ENCODE measurements at places on chromosomes 3 and 15.

GRCh38 chr3:29534006-29534405, 253.1 kb downstream of the RBMS3 start:
- no peak for DNase-seq

DNA sequence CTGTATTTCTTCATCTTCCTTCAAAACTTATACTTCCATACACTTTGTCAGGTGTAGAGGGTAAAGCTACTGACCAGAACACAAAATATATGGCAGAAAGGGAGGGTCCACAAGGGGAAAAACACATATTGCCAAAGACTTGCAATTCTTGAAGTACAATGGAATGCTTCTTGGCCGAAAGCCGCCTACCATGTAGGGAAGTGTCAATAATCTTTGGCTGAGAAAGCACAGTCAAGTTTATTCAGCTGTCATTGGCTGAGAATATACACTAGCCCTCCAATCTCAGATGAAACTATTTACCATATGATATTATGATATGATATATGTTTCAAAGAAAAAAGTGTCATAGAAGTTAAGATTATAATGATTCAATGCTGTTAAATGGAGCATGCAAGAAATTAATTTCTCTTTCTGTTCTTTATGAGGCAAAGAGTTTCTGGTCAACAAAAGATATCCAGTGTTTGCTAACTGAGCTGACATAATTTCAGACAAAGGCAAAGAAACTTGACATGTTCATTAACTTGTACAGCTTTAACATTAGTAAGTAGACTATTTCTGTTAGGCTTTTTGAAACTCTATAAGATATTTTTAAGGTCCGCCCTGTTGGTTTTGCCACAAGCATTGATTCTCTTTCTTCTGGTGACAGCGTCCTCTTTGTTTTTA, 89.0 kb upstream of the LPP start:
- DNase-seq, result no peak

DNA sequence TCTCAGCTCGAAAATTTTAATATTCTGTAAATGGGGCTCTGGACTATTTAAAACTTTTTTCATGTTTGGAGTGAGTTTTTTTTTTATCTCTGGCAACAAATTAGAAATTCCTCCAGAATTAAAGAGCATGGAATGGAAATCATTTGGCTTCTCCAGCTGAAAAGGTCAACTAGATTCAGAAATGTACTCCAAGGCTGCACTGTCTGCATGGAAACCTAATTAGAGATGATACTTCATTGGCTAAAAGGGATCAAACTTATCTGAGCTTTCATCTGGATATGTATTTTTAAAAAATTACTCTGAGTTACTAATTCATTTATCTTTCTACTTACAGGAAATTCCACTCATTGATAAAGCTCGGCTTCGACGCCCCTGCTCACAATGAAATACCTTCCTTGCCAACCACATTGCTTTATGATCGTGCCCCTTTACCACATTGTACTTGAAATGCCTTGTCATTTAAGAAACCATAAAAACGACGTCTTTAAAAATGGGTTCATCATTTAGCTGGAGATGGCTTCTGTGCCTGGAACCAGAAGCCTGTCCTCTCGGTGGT, 285.5 kb upstream of the ICE2 start:
- DNase-seq, result no peak

- DNase-seq, result no peak
Measured at GRCh38 chr3:128984596-128984995, 9.3 kb downstream of the CFAP92 start.

- DNase-seq, result no peak
Measured at GRCh38 chr3:174940151-174940550, 81.0 kb downstream of the NAALADL2 start.

GRCh38 chr3:182629521-182629920, 163.8 kb upstream of the ATP11B start:
- no peak for DNase-seq

GRCh38 chr3:55719006-55719405, 231.9 kb upstream of the WNT5A start:
- no peak for DNase-seq

- DNase-seq, result no peak
Measured at GRCh38 chr3:21185816-21186314, 565.1 kb downstream of the ZNF385D start.

- DNase-seq, result no peak
Measured at GRCh38 chr3:50189274-50189673, 2.1 kb upstream of the GNAT1 start.

DNA sequence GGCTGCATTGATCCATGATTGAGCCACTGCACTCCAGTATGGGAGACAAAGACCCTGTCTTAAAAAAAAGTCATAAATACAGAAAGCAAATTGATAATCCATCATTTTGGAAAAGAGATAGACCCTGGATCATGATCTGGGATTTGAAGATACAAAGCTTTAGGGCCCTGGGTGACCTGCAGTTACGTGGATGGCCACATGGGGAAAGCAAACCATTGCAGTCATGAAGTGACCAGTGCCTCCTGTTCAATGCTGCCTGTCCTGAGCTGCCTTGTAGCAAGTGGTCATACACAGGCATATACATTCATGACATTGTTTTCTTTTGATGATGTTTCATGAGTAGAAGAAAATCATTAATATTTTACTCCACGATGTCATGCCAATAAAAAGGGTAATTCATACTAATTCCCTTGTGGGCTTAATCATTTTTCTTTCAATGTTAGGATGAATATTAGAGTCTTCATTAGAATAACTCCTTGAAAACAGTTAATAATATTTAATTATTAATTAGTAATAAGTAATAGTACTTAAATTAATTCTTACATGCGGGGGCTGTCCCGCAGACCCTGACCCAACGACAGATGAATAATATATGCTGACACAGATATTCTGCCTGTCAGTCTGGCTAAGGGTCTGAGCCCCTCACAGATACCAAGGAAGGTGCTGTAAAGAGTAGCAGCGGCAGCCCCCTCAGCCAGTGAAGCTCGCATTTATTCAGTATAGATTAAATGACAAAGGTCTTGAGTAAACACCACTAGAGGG, 109.0 kb upstream of the UNC13C start:
- no peak for DNase-seq

- no peak for DNase-seq
Measured at GRCh38 chr3:31724116-31724515, 191.4 kb downstream of the STT3B start.

- DNase-seq, result no peak
Measured at GRCh38 chr3:52415800-52416199, 29.1 kb downstream of the SEMA3G start.

GRCh38 chr15:43406189-43406588, 35.3 kb downstream of the TUBGCP4 start:
- no peak for DNase-seq

- DNase-seq, result no peak
Measured at GRCh38 chr3:172869368-172869771, 118.8 kb downstream of the ECT2 start.

DNA sequence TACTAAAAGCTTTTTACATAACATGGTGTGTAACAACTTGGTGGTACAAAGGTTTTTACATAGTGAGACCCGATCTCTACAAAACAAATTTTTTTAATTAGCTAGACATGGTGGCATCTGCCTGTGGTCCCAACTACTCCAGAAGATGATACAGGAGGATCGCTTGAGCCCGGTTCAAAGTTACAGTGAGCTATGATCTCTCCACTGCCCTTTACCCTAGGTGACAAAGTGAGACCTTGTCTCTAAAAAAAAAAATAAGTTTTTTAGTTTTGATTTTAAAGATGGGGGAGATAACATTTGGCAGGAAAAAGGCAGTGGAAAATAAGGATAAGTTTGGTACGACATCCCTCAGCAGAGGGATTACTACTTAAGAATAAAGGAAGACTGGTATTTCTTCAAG, 5.9 kb downstream of the FAM162A start:
- DNase-seq, result no peak

- DNase-seq, result no peak
Measured at GRCh38 chr3:187747506-187747905, 2.2 kb upstream of the BCL6 start.

GRCh38 chr3:135851201-135852081, 114.1 kb upstream of the PPP2R3A start:
- DNase-seq, result no peak

DNA sequence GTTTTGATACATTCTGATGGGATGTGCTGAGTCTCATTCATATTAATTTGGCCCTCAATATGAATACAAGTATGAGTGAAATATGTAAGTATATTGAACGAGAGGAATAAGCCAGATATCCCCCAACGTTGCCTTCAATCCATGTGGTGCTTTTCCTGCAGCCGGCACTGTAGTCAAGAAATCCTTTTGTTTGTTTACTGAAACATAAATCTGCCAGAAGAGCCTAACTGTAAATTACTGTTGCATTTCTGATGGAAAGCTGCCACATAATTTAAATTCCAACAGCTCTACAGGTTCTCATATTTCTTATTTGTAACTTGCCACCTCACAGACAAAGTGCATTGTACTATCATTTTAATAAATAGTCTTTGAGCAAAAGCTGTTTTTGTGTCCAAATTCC, 314.0 kb downstream of the KBTBD8 start:
- DNase-seq, result no peak

GRCh38 chr3:52388933-52389332, 56.0 kb downstream of the SEMA3G start:
- DNase-seq, result no peak

DNA sequence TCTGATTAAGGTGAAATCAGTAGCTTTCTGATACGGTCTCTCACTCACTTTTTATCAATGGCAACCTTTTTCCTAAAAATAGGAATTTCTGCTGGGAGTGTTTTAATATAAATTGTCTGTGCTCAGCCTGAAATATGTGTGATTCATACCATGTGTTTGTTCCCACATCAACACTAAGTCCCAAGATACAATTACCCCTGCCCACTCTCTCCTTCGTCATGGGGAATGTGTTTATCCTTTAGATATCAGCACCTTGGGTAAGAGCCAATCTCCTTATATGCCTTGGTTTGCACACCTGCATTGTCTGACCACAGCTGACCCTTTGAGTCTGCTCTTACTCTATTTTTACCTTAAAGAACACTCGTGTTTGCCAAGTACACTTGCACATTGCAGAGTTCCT, 356.4 kb downstream of the LPP start:
- DNase-seq, result no peak

- DNase-seq, result no peak
Measured at GRCh38 chr3:129820587-129820986, 72.9 kb downstream of the TMCC1 start.

GRCh38 chr3:101266566-101266965, 53.8 kb downstream of the IMPG2 start:
- no peak for DNase-seq

DNA sequence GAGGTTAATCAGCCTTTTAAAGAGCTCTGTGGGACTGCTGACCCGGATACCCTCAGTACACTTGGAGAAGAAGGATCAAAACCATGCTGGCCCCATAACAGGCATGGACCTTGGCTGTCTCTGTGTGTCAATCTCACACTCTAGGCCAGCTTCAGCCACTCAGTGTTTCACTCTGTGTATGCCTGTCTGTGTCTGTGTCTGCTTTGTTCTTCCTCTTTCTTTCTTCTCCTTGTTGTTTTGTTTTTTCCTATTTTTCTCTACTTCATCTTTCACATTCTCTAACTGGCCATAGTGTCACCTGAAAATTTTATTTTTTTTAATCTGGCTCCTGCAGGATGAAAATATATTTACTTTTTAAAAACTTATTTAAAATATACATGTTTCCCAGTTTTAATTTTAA, 51.1 kb downstream of the SERP1 start:
- no peak for DNase-seq

DNA sequence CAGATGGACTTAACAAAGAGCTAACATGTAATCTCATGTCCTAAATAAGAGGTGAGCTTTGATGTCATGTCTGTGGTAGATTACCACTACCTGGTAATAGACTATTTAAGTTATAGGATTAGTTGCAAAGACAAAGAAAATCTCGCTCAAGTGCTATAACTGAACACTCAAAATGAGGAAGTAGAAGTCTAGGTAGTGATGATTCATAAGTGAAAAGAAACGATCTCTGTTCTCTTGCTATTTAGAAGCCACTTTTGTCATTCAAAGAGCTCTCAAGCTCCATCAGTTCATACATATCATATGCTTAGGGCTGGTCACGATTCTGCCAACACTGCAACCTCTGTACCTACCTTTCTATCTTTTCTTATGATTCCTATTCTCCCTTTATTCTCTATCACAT, 110.9 kb downstream of the EDEM1 start:
- DNase-seq, result no peak

- no peak for DNase-seq
Measured at GRCh38 chr15:97023488-97023844, 693.0 kb downstream of the NR2F2 start.

GRCh38 chr3:128319107-128319506, 147.6 kb downstream of the DNAJB8 start:
- DNase-seq, result no peak

- no peak for DNase-seq
Measured at GRCh38 chr15:61035311-61035710, 193.8 kb downstream of the RORA start.

DNA sequence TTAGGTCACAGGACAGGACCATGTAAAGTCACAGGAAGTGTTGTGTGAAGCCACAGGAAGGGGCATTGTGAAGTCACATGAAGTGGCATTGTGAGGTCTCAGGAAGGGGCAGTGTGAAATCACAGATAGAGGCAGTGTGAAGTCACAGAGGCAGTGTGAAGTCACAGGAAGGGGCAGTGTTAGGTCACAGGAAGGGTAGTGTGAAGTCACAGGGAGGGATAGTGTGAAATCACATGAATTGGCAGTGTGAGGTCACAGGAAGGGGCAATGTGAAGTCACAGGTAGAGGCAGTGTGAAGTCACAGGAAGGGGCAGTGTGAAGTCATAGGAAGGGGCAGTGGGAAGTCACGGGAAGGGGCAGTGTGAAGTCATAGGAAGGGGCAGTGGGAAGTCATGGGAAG, 37.9 kb downstream of the GASK1A start:
- no peak for DNase-seq

DNA sequence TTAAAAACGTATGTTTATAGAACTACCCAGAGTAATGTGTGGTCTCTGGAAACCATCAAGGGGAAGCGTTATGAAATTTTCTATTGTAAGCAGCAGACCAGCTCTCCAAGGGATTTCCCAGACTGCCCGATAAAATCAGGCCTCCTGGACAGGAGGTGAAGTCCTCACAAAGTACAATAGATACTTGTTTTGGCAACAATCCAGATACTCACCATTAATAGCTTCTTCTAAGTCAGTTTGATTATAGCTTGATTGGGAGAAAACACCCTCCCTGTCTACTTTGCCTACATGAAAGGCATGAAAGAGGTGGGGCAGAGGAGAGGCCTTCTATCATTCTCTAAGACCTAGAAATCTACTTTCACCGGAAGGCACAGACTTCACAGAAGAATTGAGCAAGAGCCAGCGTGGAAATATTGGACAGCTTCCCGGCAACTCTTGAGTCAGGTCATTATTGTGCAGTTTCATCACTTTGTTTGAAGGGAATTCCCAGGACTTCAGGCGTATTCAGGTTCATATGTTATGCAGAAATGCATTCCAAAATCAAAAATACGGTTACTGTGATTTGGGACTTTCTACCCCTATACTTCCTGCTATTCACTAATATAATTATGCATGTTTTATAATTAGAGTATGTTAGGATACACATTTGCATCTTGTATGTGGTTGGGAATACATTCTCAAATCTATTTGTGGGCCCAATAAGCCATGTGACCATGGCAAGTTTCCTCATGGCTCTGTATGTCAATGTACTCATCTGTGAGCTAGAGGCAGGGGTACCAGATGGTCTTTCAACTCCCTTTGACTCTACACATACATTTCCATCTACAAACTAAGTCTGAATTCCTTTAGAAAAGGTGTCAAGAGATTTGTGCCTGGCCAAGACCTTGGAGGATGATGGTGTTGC, 103.5 kb downstream of the CD47 start:
- no peak for DNase-seq

- DNase-seq, result no peak
Measured at GRCh38 chr15:44153352-44153751, 41.7 kb downstream of the FRMD5 start.

Measured in mucosa of descending colon (tissue), 3 donors.